ENCODE measurements at places on chromosomes 3 and 15. TPM values are rescaled to one million over a fixed set of nuclear protein-coding genes. Genes with fewer than 3 reads are reported as not detected.

A4GNT gene
- not detected for total RNA-seq

DNA sequence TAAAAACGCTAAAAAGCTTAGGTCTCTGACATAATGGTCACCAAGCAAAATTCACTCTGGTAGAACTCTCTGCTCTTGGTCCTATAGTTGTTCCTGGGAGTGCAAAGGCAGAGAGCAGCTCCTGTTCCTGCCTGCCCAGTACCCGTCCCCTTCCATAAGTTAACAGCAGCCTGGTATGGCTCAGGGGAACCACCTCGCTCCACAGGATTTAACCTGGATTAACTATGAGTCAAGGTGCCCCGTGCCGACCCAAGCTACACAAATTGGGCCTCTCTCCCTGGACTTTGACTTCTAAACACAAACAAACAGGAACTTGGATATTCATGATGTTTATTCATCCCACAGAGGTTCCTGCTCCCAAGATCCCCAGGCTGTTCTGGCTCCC is 32.1 kb downstream of the SCAP start:
- DNase-seq = peak; percentile 34

- DNase-seq = no peak
These were observed 9.1 kb upstream of the SEC11A start for GRCh38 chr15:84725001-84725491.

DNA sequence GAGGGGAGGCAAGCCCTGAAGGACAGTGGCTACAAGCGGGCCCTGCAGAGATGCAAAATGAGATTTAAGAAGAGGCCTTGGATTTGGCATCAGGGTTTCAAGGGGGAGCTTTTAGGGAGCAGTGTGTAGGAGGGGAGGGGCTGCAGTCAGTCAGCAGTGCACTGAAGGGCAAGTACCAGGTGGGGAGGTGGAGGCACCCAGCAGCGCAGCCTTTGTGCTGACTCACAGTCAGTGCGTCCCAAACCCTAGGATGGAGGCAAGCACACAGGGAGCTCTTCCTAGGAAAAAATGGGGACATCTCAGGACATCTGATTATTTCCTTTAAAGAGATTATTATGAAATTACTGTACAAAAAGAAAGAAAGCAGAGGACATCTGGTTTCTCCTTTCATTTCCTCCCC is 80.0 kb downstream of the AAGAB start:
- no peak for DNase-seq

- DNase-seq = no peak
These were observed 21.6 kb downstream of the LINS1 start for GRCh38 chr15:100580414-100580813.

WNT7A gene
- not detected for total RNA-seq

DNA sequence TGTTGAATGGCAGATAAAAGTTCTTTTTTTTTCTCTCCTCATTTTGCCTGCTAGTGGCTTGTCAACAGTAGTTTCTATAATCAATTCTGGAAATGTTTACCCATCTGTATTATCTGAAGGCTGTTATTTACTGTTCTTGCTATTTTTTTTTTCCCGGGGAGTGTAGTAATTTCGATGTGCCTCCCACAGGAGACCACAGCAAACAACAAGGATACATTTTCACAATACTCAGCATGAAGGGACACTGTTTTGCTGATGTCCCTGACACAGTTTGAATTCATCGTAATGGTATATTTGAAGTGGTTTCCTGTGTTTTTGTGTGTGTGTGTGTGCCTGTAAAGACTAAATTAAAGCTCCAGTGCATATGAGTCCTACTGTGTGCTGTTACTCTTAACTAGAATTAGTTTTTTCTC is 92.1 kb upstream of the ICE2 start:
- no peak for DNase-seq

GRCh38 chr3:61650719-61651410 is 89.5 kb downstream of the PTPRG start:
- DNase-seq = no peak

DNA sequence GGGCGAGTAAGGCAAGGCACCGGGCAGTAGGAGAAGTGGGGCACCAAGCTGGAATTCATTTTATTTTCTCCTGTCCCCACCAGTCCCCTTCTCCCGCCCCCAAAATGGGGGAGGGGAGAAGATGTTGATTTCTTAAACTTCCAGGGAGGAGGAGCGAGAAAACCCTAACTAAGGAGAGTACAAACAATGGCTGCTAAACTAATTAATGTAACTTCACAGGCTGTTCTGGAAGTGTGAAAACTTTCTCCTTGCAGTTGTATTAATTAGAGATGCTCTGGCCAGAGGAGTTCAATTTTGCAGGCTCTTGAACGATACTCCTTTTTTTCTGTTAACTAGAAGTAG is 11.5 kb downstream of the ZIC4 start:
- no peak for DNase-seq

RIOX2 gene
- 32.4 TPM for total RNA-seq

AADACL2 gene
- total RNA-seq = 0.16 TPM

DNA sequence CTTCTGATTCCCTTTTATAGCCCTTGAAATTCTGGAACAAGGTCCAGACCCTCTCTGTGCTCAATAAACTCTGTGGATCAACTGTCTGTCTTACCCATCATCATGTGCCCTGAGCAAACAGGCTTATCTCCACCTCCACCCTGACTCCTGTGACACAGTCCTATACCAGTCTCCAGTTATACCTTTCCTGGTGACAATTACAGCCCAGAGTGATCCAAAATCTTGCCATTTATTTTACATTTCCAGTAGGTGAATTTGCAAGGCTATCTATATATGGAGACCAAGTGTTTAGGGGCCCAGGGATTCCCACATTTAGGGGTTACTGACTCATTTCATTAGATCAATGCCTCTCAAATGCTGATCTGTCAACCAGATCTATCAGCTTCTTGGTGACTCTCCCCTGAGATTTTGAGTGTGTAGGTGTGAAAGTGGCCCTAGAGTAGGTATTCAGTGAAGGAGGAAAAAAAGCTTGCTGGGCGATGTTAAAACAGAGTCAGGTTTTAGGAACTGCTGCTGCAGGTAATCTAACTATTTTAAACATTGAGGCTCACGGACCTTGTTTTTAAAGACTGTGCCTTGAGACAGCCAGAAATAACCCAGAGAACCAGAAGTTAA is 229.6 kb upstream of the WNT5A start:
- DNase-seq = no peak

CCDC13 gene
- 2.3 TPM for total RNA-seq

GOLGA8S gene
- total RNA-seq = not detected

GRCh38 chr15:51232581-51232980 is 105.8 kb downstream of the CYP19A1 start:
- DNase-seq = no peak

- no peak for DNase-seq
These were observed 29.9 kb downstream of the EIF2AK4 start for GRCh38 chr15:39963786-39964185.

- DNase-seq = no peak
These were observed 201.5 kb upstream of the IL12A start for GRCh38 chr3:159787178-159787574.

GRCh38 chr15:47383801-47384200 is 333.5 kb upstream of the SEMA6D start:
- no peak for DNase-seq

GRCh38 chr15:61337541-61337940 is 108.4 kb upstream of the RORA start:
- DNase-seq = no peak

- no peak for DNase-seq
These were observed 68.8 kb downstream of the PLOD2 start for GRCh38 chr3:146092230-146092629.

GRCh38 chr3:119294696-119295671 is 801 bp downstream of the ARHGAP31 start:
- DNase-seq = no peak

CSPG5 gene
- total RNA-seq = 0.96 TPM

PLA2G4E gene
- not detected for total RNA-seq

GOLGA8G gene
- not detected for total RNA-seq
